ELR (cell line): ENCODE measurements at places on chromosomes 13 and 19.

DNA sequence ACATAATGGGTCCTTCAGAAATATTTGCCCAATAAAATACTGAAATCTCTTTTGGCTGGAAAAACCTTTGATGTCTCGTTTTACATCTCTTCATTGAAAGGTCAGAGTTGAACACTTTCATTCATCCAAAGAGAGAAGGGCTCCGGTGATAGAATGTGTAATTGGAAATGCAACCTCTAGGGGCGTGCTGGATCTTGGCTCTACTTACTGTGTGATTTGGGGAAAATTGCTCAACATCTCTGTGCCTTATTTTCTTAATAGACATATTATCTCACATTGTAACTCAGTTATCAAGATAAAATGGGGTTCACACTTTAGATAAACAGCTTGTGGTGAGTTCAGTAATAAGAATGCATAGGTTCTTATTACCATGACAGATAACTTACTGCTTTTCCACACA, 1444.1 kb downstream of the SLITRK5 start:
- DNase-seq: no peak

DNA sequence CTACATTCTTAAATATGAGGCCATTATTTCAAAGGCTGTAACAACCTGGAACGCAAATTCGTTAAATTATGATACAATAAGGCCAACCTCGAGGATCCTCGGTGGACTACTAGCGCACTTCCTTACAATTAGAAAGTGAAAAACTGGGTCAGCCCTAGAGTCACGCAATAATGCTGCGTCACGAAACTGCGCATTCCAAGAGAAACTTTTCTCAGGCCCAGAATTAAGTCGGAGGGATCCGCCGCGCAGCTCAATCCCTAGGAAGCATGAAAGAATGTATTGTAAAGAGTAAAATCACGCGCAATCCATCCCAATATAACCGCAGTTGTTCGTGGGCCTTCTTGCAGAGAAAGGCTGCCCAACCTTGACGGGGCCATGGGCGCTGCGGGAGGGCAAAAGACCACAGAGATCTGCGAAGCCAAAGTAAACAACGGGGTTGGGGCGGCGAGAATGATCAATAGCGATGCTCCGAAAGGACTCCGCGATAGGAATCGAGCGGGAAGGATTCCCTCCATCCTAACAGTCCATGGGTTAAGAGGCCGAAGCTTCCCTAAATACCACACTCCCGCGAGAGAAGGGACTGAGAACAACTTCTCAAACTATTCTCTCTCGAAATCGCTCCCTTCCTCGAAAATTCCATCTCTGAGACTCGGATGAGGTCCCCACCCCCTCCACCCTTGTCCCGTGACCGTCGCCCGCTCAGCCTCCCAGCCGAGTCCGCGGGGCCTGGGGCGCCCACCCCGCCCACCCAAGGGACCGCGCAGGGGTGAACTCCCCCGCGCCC, 564 bp downstream of the SPART start:
- peak; percentile 90 for DNase-seq

DNA sequence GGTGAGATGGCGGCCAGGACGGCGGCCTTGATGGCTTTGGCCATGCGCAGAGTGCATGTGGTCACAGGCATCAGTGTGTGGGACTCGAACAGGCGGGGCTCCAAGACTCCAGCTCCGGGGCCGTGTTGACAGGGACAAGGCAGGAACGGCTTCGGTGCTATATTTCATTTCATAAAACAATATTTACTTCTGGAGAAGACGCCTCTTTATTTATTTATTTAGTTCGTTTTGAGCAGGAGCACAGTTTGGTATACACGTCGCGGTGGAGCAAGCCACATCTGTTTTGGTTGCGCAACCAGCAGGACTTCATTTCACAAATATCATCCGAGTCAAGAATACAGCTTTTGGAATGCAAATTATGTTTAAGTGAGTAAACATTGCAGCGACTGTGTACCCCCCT, 166.7 kb upstream of the TSHZ3 start:
- DNase-seq: no peak

- no peak for DNase-seq
Observed at GRCh38 chr19:13134626-13135025, 15.5 kb downstream of the STX10 start.

- DNase-seq: peak; percentile 25
Observed at GRCh38 chr19:15108145-15108844, 1.1 kb downstream of the SYDE1 start.

DNA sequence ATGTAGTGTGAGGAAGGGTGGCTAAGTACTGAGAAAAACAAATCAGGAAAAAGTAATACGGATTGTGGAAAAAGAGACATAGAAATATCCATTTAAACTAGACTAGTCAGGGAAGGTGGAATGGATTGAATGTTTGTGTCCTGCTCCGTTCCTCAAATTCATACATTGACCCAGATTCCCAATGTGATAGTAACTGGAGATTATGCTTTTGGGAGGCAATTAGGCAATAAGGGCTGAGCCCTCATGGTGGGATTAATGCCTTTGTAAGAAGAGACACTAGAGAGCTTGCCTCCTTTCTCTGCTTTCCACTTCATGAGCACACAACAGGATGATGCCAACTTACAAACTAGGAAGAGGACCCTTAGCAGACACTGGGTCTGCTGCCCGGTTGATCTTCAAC, 765.2 kb upstream of the GPC6 start:
- no peak for DNase-seq

GRCh38 chr13:26485786-26486185, 71.7 kb upstream of the WASF3 start:
- no peak for DNase-seq

- no peak for DNase-seq
Observed at GRCh38 chr13:53342623-53343360, 314.2 kb downstream of the OLFM4 start.
